Neural cell (in vitro differentiated cells): ENCODE measurements at places on chromosomes 1 and 21. TPM values are rescaled to one million over a fixed set of nuclear protein-coding genes. Genes with fewer than 3 reads are reported as not detected.

SLAMF7 gene
- not detected in 2 replicates for polyA plus RNA-seq

REN gene
- polyA plus RNA-seq: not detected in 2 replicates

SKI gene
- 4.1 and 4.9 TPM in 2 replicates for polyA plus RNA-seq

TMPRSS2 gene
- not detected in 2 replicates for polyA plus RNA-seq

ESRRG gene
- 3.7 and 4.9 TPM in 2 replicates for polyA plus RNA-seq

SAMD13 gene
- polyA plus RNA-seq: 14.9 and 20.0 TPM in 2 replicates

TMEM50B gene
- polyA plus RNA-seq: 69.4 and 71.8 TPM in 2 replicates

TNFSF18 gene
- not detected in 2 replicates for polyA plus RNA-seq

BLZF1 gene
- polyA plus RNA-seq: 19.9 and 22.0 TPM in 2 replicates

DYRK1A gene
- 87.7 and 94.8 TPM in 2 replicates for polyA plus RNA-seq
